ENCODE measurements at places on chromosomes 1 and 21.
A peak's percentile ranks its signal among the peaks of the same experiment; 100 is the strongest.

GRCh38 chr1:87024936-87025540, 110.6 kb downstream of the HS2ST1 start:
- DNase-seq = no peak

GRCh38 chr1:230113593-230114236, 46.7 kb downstream of the GALNT2 start:
- DNase-seq = no peak

DNA sequence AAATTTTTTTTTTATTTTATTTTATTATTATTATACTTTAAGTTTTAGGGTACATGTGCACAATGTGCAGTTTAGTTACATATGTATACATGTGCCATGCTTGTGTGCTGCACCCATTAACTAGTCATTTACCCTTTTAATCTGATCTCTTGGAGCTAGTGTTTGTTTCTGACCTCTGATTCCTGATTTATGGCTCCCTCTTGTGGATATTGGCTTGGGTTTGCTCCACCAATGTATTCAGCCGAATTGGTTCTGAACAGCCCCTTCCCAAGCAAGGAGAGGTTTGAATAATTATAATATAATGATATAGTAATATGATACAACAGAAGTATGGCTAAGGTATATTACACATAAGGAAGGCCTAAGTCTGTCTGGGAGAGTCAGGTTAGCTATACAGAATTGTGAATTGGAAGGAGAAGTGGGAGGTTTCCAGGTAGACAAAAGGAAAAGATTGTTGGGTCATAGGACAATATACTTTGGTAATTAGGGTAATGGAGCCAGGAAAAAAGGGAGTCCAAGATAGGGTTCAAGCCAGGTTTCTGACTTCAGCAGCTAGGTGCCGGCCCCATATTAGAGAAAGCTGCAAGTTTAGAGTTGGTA, 53.1 kb upstream of the HMCN1 start:
- DNase-seq = peak; percentile 20

DNA sequence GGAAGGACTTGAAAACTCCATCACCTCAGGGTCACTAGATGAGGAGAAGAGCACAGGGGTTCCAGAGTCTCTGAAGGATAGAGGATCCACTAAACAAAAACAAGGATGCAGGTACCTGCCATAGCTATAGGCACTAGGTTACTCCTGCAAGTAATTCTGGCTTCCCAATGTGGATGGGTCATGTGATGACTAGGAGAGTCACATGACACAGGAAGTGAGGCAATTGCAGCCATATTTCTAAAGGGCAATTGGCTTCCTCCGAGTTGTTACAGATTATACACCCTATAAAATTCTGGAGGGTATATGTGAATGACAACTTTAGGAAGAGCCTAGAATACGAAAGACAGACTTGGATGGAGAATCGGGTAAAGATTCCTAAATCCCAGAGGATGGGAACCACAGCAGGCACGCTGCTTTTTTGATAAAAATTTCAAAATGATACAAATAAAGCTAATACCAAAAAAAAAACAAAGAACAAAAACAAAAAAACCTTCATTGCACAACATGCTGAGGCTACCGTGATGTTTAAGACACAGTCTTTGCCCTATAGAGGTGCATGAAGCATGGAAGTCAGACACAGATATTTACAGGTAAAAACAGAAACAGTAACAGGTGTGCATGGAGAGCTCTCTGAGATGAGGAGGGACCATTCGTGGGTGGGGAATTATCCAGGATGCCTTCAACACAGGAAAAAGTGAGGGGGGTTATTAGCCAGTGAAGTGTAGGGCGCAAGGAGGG, 10.5 kb downstream of the MTX1 start:
- DNase-seq = peak; percentile 42

- DNase-seq = no peak
Measured at GRCh38 chr1:182083851-182084486, 22.5 kb upstream of the ZNF648 start.

All from nephron progenitor cell (in vitro differentiated cells).